ENCODE measurements at places on chromosomes 11 and 22.
A peak's percentile ranks its signal among the peaks of the same experiment; 100 is the strongest.

DNA sequence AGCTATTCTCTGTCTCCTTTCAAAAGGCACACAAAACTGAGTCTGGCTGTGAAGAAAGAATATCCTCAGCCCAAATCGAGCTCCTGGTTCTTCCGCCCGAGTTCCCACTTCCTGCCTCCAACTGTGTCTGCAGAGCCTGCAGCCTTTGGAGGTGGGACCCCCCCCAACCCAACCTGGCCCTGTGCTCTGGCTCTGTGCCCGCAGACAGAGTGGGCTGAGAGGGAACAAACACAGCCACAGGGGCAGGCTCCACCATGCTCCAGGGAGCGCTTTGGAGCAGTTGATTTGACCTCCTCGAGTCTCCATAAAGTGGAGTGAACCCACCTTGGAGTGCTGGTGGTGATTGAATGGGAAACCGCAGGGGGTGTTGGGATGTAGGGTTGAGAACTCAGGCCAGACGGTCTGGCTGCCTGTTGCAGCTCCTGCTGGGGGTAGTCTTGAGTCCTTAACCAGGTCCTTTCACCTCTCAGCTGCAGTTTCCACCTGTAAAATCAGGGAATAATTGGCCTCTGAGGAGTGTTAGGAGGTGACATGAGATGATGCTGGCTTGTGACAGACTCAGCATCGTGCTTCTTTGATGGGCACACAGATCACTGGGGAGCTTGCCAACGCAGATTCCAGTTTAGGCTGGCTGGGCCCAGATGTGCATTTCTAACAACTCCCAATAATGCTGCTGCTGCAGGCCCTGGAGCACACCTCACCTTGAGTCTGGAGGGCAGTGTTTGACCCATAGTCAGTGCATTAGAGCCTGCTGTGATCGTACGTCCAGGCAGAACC, 11.4 kb downstream of the DAGLA start:
- ATAC-seq = no peak

GRCh38 chr22:23113067-23113846, 28.5 kb downstream of the RSPH14 start:
- no peak for ATAC-seq

DNA sequence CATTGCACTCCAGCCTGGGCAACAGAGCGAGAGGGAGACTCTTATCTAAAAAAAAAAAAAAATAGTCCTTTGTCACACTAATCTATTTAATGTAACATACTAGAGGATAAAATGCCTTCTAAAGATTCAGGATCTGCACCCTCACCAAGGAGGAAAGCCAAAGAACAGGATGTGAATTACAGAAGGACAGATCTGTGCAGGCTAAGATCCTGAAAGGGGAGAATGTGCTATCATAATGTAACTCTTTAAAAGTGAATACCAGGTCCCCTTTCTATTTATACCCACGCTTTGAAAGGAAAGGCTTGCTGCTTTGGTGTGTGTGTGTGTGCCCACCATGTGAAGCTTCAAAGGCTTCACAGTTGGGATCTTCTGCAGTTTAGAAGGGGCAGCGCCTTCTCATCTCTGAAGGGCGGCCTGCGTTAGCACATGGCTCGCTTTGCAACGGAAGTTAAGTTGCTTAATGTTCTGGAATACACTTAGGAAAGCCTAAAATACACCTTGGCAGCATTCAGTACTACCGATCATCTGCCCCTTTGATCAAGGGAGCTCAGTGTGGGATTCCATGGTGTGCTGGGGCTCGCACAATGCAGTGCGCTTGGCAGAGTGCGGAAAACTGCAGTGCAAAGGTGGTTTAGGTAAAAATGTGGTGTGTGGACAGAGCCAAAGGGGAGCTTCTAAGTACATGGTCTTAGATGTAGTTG, 6.8 kb downstream of the CECR2 start:
- no peak for ATAC-seq

- ATAC-seq = peak; percentile 96
Measured at GRCh38 chr11:130522284-130522961, 74.0 kb downstream of the ADAMTS15 start.

GRCh38 chr22:37972527-37972926, 11.8 kb downstream of the SOX10 start:
- ATAC-seq = no peak

DNA sequence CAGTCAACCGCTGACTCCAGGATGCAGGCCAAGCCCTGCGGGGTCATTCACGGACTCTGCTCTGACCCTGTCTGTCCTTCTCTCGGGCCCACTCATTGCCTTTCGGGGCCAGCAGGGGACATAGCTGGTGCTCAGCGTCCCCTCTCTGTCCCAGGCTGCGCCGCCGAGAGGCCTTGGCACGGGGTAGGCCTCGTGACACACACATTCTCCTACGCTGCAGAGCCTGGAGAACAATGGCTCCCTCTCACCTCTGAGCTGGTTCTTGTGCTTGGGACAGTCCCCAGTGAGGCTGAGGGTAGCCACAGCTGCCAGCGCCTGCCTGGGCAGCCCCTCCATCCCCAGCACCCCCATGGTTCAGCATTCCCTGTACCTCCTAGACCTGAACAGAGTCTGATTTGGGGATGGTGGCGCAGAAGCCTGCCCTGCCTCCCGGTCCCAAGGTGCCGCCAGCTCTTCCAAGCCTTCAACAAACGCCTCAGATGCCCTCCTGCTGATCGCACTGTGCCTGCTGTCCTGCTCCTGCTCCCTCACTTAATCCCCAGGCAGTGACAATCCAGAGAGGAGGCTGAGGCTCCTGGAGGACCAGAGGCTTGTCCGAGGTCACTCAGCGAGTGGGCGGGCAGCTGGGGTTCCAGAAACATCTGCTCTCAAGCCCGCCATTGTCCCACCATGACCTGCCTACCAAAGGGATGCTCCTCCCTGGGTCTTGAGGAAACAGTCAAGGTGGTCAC, 30.4 kb downstream of the DUSP8 start:
- ATAC-seq = no peak

DNA sequence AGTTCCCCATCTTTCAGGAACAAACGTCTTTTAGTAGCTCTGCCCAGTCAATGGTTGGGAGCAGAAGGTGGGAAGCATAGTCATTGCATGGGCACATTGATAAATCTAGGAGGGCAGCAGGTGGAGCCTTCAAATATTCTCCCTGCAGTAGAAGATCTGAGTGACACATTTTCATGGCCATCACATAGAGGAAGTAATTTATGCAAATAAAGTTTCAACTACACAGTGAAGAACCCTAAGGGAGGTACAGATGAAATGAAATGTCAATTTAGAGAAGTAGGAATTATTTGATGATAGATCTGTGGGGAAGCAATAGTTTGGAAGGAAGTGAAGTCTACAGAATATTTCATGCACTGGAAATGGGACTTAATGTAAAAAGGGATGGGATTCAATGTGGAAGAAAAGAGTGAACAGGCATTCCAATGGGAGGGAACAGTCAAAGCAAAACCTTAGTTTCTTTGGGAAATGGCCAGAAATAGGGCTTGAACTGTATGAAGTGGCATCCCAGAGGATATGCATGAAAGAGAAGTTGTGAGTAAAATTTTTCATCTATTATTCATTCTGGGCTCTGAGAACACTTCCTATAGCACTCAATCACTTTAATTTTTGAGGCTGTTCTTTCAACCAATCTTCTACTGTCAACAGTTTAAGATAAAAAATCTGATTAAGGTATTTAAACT, 256.2 kb upstream of the LUZP2 start:
- ATAC-seq = no peak

DNA sequence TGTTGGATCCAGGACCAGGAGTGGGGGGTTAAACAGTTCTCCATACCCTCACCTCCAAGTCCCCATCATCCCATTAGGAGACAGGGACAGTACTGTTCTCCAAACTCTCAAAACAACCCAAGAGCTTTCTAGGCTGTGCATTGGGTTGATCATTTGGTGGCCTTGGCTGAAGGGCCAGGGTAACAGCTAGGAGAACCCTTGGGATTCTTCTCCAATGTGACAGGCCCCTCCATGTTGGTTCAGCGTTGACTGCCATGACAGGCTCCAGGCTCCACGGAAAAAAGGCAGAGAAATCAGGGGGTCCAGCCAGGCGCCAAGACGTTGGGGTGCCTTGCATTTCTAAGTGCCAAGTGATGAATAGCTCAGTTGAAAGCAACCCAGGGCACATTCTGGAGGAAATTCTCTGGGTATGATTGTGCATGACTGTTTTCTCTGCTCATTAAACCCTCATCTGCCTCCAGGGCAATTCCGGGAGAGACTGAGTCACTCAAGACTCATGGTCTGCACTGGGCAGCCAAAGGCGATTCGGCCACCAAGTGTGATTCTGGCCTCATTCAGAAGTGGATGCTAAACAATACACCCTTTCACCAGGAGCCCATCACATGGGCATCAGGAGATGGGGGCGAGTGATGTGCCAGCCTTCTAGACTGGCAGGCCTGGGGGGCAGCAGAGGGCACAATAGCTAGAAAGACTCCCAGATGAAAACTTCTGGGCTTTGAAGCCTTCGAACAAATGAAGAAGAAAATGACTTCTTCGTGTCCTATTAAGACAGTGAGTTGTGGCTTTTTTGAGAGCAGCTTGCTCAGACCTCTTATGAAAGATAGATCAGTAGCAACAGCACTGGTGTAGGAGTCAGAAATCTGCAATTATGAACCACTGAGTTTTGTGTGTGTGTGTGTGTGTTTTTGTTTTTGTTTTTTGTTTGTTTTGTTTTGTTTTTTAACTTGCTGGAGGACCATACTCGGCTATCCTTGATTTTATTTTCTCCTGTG, 27.7 kb downstream of the CD44 start:
- no peak for ATAC-seq

- ATAC-seq = no peak
Measured at GRCh38 chr11:34180040-34180813, 74.8 kb downstream of the NAT10 start.

GRCh38 chr11:64998690-64999431, 2.1 kb upstream of the BATF2 start:
- no peak for ATAC-seq

DNA sequence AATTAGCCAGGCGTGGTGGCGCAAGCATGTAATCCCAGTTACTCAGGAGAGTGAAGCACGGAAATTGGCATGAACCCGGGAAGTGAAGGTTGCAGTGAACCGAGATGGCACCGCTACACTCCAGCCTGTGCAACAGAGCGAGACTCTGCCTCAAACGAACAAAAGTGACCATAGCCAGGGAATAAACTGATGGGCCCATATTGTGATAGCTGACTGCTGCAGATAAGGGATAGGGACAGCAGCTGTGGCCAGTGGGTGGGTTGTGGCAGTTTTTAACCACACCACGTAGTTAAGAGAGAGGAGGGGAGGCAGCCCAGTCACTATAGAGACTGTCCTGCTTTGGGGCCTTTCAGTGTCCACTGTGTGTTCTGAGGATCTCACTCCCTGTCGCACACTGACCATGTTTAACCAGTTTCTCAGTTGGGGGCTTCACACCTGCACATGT, 58.9 kb downstream of the PISD start:
- no peak for ATAC-seq

DNA sequence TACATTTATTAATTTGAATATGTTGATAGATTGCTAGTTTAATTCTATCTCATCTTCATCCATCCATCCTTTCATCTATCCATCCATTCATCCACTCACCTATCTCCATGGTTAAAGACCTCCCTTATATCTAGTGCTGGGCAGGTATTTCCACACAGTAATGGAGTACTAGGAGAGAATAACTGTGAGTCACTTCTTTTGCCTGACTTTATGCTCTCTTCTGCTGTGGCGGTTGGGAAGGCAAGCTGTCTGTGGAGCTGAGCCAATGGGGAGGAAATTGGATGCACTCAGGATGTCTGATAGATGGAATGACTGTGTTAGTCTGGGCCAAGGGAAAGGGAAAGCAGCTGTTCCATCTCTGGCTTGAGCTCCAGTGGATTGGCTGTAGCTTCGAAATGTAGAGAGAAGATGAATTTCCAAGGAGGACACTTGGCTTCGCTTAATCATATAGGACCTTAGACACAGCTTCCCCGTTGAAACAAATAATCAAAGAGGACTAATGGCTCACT, 60.3 kb downstream of the NELL1 start:
- peak; percentile 28 for ATAC-seq

- no peak for ATAC-seq
Measured at GRCh38 chr11:66014804-66015453, 3.1 kb downstream of the CST6 start.

DNA sequence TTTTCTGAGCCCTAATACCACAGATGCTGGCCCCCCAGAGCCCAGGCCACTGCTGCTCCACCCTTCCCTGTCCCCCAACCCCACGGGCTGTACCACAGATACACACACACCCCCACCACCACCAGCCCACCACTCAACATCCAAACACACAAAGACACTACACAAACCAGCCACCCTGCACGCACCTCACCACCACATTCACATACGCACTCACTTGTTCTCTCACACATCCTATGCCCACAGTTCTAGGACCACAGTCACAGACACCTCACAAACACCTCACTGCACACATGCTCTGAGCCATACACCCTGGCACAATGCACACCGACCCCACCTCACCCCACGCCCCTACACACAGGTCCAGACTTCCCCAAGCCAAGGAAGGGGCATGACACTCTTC, 22.5 kb upstream of the OAF start:
- no peak for ATAC-seq

GRCh38 chr22:50343541-50343935, 411 bp downstream of the PPP6R2 start:
- ATAC-seq = no peak

GRCh38 chr11:134760299-134760698, 348.3 kb upstream of the B3GAT1 start:
- ATAC-seq = no peak

- ATAC-seq = no peak
Measured at GRCh38 chr11:32729976-32730375, 64.5 kb downstream of the CCDC73 start.

Measured in gastroesophageal sphincter (tissue), 4 donors.